ENCODE measurements at places on chromosomes 11 and 22.

- no peak for DNase-seq
Observed at GRCh38 chr11:47570651-47571356, 5.4 kb downstream of the PTPMT1 start.

- no peak for DNase-seq
Observed at GRCh38 chr11:13962562-13963168, at the start of gene SPON1. TSS of gene SPON1 (plus strand) at chr11:13962723. CDS start at chr11:13962905, 182 bp downstream.

GRCh38 chr11:125944350-125945010 lies 1.4 kb upstream of the VSIG10L2 start:
- no peak for DNase-seq

GRCh38 chr11:17197431-17197898 lies 10.3 kb downstream of the PIK3C2A start:
- no peak for DNase-seq

- DNase-seq: no peak
Observed at GRCh38 chr11:844693-845644, 2.3 kb downstream of the TSPAN4 start.

DNA sequence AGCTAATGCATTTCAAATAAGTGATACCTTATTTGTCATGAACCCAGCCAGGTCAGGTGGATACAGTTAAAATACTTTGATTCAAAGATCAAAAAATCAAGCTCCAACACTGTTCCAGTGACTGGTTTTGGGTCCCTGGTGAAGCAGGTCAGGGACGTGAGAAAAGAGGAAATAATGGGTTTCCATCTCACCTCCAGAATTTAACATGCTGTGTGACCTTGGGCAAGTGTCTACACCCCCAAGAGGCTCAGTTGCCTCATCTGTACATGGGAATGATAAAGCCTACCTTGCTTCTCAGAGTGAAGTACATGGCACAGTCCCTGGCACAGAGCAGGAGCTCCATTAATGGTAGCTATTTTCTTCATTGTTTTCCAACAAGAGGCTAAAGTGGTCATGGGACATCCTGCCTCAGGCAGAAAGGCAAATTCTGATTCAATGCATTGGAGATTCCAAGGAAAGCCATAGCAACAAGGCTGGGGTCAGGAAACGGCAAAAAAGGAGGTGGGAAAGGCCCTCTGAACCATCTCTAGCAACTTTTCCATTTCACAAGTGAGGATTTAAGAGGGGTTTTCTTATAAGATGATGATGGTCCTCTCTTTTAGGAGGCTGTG lies 108.5 kb downstream of the CSNK2A3 start:
- DNase-seq: no peak

DNA sequence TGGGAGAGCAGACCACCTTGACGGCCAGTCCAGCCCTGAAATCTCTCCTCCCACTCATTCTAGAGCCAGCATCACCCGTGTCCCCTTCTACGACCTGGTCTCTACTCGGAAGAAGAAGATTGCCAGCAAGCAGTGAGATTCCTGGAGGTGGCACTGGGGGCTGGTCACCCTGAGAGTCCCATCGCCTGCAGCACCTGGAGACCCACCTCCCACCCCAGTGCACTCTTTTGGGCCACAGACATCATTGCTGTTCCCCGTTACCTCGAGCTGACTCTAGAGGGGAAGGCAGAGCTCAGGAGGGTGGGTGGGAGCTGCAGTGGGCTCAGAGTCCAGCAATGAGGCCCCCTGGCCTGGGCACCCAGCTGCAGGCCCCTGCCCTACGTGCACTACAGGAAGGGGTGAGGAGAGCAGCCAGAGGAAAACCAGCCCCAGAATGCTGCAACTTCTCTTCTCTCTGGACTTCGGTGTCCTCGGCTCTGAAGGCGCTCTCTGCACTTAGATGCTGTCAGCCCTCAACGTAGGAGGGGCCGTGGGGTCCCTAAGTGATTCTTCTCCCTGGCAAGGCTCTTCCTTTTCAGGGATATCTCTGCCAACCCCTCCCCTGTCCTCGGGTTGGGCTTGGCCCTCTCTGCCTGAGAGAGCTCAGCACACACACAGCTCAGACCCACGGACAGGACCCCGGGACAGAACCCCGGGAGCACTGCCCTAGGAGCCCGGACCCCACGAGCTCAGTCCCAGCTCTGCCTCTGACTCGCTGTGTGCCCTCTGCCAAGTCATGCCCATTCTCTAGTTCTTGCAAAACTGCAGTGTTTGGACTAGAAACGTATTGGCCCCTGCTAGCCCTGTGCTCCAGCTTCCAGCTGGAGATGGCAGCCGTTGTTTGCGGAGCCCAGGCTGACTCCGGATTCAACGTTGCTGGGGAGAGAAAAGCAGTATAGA lies 31.3 kb downstream of the CYTH4 start:
- no peak for DNase-seq
